ENCODE measurements at places on chromosomes 5 and 9.

GRCh38 chr5:5360941-5361520, 61.4 kb upstream of the ICE1 start:
- no peak for DNase-seq

- no peak for DNase-seq
Observed at GRCh38 chr9:73125651-73126050, 26.0 kb upstream of the ANXA1 start.

DNA sequence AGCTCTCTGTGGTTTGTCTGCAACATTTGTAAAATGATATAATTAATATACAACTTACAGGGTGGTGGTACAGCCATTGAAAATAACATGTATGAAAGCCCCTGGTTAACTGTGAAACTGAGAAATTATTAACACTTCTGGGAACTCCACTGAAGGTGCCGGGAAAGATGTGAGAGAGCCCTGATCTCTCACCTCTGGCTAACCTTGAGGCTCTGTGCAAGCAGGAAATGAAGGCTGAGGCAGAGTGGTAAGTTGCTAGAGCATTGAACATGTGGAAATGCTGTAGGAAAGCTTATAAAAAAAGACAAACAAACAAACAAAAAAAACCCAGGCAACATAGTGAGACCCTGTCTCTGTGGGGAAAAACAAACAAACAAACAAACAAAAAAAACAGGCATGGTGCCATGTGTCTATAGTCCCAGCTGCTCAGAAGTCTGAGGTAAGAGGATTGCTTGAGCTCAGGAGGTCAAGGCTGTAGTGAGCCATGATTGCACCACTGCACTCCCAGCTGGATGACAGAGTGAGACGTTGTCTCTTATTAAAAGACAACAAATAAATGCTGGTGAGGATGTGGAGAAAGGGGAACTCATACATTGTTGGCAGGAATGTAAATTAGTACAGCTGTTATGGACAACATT, 7.5 kb downstream of the CATSPER3 start:
- DNase-seq, result no peak

GRCh38 chr5:171314728-171315385, 5.8 kb downstream of the TLX3 start:
- peak; percentile 7 for DNase-seq

GRCh38 chr9:120697448-120697847, 16.8 kb downstream of the MEGF9 start:
- no peak for DNase-seq

DNA sequence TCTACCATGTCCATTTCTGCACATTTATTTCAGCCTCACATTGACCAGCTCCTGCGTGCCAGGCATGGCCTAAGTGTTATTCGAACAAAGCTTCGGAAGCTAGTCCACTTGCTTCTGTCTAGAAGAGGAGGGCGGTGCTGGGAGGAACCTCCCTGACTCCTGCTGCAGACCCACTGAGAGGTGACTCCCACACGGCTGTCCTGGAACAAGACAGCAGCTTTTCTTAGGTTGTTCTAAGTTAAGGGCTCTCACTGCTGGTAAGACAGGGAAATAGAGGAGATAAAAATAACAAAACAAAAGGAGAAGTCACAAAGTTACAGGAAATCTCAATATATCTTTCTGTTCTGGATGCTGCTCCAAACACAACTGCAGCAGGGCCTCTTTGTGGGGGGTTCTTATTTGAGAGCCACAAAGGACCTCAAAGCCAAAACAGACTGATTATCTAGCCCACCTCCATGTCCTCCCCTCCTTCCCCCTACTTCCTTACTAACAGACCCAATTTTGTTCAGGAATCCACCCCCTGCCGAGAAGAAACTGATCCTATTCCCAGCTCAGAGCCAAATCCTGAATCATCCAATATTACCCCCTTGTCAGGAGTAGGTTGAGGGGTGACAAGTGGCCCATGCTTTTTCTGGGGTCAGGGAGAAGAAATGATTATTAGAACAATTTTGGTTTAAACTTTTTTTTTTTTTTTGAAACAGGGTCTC, 28.4 kb upstream of the KCNIP1 start:
- DNase-seq, result no peak
